T-helper 2 cell (primary cell): ENCODE measurements at places on chromosomes 3 and 15.
A peak's percentile ranks its signal among the peaks of the same experiment; 100 is the strongest.

GRCh38 chr3:89101251-89101650, 6.2 kb upstream of the EPHA3 start:
- no peak for DNase-seq

DNA sequence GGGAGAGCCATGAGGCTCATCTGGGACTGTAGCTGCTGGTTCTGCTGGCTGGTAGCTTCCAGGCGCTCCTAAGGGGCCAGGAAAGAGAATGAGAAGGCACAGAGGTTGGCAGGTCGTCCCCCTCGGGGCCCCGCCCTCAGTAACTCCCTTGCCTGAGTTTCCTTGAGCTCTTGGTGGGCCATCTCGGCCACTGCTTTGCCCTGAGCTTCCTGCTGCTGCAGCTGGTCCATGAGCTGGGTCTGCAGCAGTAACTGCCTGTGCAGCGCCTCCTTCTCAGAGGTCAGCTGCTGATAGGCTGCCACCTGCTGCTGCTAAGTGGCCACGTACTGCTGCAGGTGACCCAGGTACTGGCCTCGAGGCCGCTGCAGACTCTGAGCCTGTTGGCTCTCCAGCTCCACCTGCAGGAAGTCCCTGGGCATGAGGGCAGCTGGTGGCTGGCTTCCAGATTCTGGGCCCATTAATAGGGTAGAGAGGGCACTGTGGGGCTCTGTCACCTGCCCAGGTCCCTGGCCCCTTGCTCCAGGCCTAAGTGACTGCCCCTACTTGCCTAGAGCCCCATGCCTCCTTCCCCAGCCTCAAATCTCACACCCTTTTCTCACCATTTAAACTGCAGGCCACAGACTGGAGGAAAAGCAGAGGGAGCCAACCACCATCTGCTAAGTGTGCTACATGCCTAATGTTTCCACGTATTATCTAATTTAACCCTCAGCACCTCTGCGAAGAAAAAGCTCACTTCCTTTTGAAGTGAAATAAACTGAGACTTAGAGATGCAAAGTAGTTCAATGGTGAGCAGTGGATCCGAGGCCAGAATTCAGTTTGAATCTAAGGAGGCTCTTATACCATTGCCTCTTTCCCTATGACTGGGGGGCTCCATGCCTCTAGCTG, 10.8 kb upstream of the VPS33B start:
- peak; percentile 46 for DNase-seq

DNA sequence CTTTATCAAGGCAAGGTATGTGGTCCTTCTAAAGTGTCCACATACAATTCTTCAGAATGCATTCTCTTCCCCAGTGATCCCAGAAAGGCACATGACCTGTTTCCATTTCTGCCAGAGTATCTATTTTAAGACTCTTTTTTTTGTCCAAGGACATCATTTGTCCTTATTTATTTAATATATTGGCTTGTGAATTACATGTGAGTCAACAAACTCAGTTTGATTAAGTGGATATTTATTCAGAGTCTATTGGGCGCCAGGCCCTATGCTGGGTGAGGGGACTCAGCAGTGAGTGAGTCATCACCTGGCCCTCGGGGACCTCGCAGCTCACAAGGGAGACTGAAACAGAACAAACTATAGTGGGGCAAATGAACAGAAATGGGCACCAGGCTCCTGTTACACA, 136.8 kb downstream of the SNRK start:
- no peak for DNase-seq

DNA sequence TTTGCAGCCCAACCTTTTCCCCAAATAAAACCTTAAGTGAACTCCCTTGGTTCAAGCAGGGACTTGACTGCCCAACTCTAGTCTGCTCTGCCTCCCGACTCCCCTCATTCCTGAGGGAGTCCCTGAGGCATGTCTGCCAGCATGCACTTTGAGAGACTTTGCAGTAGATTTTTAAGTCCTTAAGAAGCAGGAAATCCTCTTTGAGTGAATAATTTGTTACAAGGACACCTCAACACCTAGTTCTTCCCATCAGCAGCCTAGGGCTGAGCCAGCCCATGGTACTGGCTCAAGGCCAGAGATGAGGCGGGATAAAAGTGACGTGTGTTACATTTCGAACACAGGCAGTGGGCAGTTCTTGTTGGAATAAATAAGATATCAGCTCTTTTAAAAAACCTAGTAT, 204.3 kb upstream of the SLC2A2 start:
- DNase-seq = no peak

DNA sequence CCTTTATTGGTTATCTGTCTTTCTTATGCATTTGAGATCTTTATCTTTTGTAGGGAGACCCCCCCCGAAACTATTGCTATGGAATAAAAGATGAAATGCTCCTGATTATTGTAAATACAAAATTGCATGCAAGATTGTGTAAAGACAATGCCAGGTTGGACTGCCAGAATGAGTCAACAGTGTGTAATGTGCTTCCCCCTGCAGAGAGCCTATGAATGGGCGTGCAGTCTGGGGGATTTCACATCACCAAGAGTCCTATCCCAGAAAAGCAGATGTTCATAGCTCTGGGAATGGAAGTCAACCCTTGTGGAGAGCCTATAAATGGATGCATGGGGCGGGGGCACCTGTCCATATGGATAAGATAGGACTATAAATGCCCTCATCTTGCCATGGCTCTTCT, 584.3 kb downstream of the NSUN3 start:
- no peak for DNase-seq

- no peak for DNase-seq
Observed at GRCh38 chr3:96931119-96931862, 116.9 kb downstream of the EPHA6 start.

- DNase-seq = no peak
Observed at GRCh38 chr3:108218811-108219210, 3.4 kb downstream of the IFT57 start.

DNA sequence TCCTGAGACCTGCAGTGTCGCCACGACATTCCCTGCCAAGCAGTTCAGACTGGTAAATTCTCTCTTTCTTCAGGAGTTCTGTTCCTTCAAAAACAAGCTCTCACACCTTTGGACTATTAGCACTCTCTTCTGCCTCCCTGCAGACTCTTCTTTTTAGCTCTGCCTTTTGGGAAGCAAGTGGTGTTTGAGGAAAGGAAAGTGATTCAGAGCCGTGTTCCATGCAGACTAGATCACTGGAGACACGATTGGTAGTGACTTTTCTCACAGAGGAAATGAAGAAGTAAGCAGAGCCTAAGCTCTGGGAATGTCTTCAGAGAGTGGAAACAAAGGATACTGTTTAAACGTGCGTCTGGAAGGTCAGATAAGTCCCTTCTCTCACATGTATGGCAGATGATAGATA, 270.6 kb upstream of the TPRG1 start:
- no peak for DNase-seq

DNA sequence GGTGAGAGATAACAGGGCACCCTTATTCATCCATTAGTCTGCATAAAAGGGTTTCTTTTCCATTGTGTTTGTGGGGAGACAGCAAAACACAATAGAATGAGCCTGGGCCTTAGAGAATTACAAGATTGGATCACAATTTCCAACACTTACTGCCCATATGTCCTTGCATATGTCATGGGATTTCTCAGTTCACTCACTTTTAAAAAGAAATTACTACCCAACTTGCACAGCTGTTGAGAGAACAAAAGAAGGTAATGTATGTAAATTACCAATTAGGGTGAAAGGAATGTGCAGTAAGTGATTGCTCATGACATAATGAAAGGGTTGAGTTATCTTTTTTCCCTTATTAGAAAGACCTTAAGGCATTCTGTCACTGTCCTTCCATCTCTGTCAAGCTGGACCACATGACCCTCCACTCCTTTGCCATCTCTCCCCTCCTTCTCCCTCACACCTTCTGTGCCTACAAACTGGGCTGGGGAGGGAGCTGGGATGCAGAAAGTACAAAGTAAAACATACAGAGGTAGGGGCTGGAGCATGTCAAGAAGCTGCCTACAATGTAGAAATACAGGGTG, 244.2 kb downstream of the ZMAT3 start:
- no peak for DNase-seq

GRCh38 chr3:160099834-160100233, 111.2 kb downstream of the IL12A start:
- DNase-seq = no peak

- no peak for DNase-seq
Observed at GRCh38 chr15:90901175-90902039, 1.7 kb upstream of the MAN2A2 start.

GRCh38 chr15:99429681-99430081, 136.1 kb upstream of the MEF2A start:
- no peak for DNase-seq

DNA sequence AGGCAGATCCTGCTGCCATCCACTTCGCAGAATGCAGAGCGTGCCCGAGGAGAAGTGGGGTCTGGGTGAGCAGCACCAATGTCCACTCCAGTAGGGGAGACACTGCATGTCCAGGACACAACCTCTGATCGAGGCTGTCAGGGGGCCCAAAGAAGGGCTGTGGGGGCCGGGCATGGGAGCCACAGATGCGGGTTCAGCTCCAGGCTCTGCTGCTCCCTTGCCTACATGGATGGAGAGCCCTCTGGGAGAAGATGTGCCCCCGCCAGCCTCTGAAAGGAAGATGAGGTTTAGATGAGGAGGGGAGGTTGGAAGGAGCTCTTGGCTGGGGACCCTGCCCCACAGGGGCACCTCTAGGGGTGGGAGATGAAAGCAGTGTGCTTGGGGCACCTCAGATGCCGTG, 75.4 kb downstream of the KLF13 start:
- no peak for DNase-seq

DNA sequence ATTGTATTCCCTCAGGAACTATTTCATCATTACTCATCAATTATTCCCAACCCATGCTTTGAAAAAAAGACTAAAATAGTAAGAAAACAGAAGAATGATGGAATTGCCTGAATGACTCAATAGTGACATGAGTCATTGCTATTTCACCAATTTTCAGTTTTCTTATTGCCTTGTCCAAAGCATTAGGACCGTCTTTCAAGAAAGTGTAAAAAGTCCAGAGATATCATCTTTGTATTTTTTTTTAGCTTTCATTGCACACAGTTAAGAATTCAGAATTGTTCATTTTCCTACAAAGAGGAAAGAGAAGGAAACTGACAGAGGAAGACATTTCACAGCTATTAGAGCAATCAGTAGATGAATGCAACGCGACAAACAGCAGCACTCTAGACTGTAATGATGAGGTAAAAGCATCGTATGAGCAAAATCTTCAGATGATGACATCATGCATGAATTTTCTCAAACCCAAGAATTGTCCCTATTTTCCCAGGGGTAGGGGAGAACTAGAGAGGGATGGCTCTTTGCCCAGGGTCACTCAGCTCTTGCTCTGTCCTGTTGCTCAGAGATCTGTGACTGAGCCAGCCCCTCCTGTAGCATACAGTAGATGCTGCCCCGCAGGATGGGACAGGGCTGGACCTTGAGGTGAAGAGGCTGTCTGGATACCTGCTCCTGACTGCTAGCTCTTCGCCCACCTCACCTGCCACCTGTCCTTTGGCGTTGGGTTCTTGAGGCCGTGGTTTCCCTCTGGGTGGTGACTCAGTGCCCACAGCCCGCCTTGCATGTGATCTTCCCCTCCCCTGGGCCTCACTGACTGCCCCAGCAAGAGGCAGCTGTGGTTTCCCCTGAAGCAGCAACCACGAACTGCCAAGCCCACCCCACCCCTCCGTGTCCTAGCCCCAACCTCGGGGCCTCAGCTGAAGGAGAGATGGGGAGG, 84.8 kb downstream of the PPCDC start:
- DNase-seq = peak; percentile 95

- DNase-seq = no peak
Observed at GRCh38 chr3:127964053-127964452, 49.0 kb downstream of the KBTBD12 start.

DNA sequence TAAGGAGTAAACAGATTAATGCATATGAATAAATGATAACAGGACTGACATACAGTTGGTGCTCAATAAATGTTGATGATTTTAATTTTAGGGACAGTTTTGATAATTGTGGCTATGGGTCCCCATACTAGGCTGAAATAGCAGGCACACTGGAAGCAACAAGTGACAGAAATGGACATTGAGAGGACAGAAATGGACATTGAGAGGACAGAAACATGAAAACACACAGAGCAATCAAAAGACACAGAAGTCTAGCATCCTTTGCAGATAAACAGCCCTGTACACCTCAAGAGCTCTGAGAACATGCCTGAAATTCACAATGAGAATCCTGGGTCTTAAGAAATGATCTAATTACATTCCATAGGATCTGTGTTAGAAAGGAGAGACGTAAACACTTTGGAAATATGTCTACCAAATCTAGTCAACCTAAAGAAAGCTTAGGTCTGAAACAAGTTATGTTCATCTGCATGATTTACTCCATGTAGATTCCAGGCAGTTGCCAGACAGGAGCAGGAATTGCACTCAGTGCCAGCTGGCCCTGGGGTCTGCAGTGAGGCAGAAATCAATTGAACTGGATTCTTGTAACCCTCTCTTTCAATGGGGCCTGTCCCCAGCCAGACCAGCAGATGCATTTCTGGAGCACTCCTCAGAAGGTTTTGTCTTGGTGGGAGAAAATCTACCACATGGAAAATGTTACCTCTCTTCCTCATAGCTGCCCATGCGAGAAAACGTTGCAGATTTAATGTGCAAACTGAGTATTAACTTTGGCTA, 60.3 kb downstream of the SYNM start:
- DNase-seq = no peak

DNA sequence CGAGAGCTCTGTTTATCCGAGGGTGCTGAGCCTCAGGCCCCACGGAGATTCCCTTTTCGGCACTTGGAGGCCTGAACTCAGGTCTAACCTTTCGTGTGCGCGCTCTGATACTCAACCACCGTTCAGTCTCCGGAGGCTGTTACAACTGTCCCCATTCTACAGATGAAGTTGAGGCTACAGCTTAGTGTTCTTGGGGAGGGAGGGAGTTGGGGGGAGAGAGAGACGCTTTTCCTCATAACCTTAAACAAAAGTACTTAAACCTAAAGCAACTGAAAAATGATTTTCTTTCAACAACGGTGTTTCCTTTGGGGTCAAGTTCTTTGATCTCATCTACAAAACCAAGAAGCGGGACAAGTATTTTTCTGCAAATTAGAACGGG, 952 bp upstream of the CHST2 start:
- no peak for DNase-seq

DNA sequence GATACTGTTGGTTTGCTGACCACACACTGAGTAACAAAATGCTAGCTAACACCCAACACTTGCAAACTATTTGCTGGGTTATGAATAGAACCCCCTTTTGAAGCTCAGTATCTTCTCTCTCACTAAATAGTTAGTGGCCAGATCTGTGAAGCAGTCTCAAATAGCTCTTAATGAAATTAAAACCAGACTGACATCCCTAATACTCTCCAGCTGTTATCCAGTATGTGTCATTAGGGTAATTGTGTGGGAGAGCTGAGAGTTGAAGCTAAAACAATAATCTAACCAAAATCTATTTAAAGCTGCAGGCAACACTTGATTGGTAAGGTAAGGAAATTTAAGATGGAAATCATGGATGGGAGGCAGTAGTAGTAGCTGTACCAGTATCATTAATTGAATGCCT, 110.4 kb upstream of the RORA start:
- no peak for DNase-seq
